ENCODE measurements at places on chromosomes 7 and 10. TPM values are rescaled to one million over a fixed set of nuclear protein-coding genes. Genes with fewer than 3 reads are reported as not detected.

Gene SPDYE2B
- not detected for total RNA-seq

Gene IKZF1
- total RNA-seq: 537 TPM

Gene IFIT1B
- not detected for total RNA-seq

Gene NXPH1
- total RNA-seq: not detected

Gene CC2D2B
- total RNA-seq: 0.76 TPM

Gene LHPP
- 16.8 TPM for total RNA-seq

Gene SLK
- 30.1 TPM for total RNA-seq

Gene EPO
- total RNA-seq: not detected

Gene MTERF1
- total RNA-seq: 18.4 TPM

Gene SAP25
- total RNA-seq: 20.9 TPM

Gene EVX1
- not detected for total RNA-seq

Gene PDZD7
- total RNA-seq: 0.71 TPM

Gene MSS51
- total RNA-seq: 3.8 TPM

Gene PRXL2A
- total RNA-seq: 8.2 TPM

Gene ZNF248
- 7.6 TPM for total RNA-seq

Gene COL1A2
- total RNA-seq: 4.6 TPM

Gene RARRES2
- total RNA-seq: not detected

Gene GIMAP8
- total RNA-seq: 54.5 TPM

Gene RNLS
- 2.1 TPM for total RNA-seq

Gene DNAH11
- 2.3 TPM for total RNA-seq

Gene OR2A12
- not detected for total RNA-seq

Gene INMT
- total RNA-seq: 5.2 TPM

Gene CPA1
- not detected for total RNA-seq

Gene RTKN2
- 7.8 TPM for total RNA-seq

Gene BUD31
- total RNA-seq: 111 TPM

Gene LAMB1
- not detected for total RNA-seq

Gene GNG11
- not detected for total RNA-seq

Gene PBLD
- total RNA-seq: 2.3 TPM

Gene SSC4D
- total RNA-seq: 0.17 TPM

Gene RPS24
- 1,339 TPM for total RNA-seq

Gene EPHA1
- 0.66 TPM for total RNA-seq

Gene SPACDR
- 2.9 TPM for total RNA-seq

Gene CPXM2
- not detected for total RNA-seq

Gene NEBL
- not detected for total RNA-seq

Gene SPDYE2
- not detected for total RNA-seq

Gene OR2A5
- not detected for total RNA-seq

Gene ATP6V0A4
- total RNA-seq: 0.66 TPM
